Stimulated activated CD8-positive, alpha-beta memory T cell treated with anti-CD3 and anti-CD28 coated beads, Interleukin-4, amount 100 ng/mL, for 4 hours (primary cell): ENCODE measurements at places on chromosomes 1 and 21.

DNA sequence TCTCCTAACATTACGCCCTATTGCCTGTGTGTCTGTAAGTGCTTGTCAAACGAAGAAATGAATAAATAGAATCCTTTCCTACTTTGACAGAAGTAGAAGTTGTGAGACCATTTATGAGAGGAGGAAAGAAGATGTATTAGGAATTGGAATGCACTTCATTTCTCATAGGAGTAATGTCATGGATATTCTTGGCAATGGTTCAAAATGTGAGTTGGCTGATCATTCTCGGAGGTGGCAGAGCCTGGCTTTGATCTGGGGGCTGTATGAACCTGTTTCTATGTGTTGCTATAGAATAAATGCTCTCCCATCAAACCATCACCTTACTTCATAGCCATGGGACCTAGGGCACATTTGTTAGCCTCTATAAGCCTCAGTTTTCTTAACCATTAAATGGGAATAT lies 10.1 kb upstream of the SERBP1 start:
- DNase-seq: no peak

DNA sequence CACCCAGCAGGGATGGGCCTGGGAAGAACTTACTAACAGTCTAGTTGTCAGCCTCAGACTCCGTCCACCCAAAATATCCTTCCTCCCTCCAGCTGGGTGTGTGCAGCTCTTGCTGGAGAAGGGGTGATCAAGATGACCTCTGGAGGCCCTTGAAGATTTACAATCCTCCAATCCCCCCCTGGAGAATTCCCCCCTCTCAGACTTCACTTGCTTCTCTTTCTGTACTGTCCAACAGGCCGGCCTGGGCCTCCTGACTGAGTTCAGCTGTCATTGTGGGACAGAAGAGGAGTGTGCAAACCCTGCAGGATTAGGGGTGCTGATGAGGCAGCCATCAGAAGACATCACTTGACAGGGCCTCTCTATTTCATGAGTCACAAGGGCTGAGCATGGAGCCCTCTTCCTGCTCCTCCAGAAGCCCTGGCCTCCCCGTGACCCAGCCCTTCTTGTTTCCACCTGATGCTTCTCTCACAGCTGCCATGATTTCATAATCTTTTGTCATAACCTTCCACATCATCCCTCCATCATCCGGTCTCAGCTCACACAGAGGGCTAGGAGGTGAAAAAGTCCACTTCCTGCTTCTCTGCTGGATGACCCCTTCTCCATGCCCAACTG lies 17.5 kb upstream of the IGFN1 start:
- no peak for DNase-seq

DNA sequence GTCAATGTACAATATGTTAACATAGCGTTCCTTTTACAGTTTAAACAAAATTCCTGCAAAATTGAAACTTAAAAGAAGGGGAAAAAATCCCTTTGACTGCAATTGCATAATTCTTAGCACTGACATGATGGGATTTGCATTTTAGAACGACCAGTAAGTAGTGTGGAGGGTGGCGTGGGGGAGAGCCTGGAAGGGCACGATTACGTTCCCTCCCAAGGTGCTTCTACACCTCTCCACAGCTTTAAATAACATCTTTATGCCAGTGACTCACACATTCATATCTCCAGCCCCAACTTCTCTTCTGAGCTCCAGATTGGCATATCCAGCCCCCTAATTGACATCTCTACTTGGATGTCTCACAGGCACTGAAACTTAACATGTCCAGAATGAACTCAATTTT lies 64.3 kb downstream of the OLFML3 start:
- no peak for DNase-seq

GRCh38 chr1:10793129-10793651 lies 3.3 kb downstream of the CASZ1 start:
- no peak for DNase-seq

DNA sequence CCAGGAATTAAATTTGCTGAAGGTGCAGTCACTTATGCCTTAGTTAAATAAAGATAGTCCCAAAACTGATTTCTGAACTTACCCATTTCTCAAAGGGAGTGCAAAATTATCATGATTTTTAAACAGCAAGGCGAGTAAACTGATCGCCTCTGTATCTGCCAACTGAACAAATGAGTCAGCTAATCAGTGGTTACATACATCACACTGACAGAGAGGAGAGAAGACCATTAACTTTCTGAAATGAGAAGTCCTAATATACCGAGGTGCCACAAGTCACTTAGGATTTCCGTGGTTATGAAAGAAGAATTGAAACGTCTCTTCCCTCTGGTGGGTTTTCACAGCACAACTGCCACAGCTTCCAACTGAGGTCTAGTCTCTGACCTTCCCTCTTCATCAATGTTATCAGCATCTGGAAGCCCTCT lies 400.7 kb downstream of the SMYD3 start:
- no peak for DNase-seq

GRCh38 chr1:35553851-35554250 lies 3.4 kb downstream of the KIAA0319L start:
- no peak for DNase-seq

GRCh38 chr1:153688276-153688675 lies 9.8 kb downstream of the NPR1 start:
- no peak for DNase-seq

DNA sequence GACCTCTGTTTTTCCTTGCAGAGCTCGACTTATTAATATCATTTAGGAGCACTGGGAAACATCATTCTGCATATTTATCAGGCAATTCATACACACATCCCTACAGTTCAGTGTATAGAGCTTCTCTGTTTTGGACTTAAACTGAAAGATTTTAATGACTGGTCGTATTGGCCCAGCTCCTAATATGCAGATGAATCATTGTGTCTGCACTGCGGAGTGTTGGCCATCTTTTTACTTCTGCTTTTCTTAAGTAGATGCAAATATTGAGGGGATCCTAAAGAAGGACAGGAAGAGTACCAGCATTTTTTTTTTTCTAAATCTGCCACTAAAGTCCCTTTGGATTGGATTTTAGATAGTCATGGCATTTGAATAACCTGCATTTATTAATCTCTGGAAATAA lies 154.8 kb downstream of the BACH1 start:
- DNase-seq: no peak

DNA sequence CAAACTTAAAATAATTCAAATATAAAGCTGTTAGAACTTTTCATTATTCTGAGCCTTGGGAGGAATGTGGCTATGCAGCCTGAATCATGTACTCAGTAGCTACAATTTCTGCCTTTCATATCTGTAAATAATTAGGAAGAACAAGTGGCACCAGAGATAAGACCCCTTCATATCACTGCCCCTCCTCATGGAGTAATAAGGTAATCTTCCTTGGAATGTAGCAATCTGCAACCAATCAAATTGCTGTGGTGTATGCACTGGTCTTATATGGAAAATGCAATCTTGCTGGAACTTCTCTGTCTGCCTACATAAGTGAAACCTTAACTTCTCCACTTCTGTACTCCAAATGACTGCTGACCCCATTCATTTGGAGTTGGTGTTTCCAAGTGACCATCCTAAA lies 104.4 kb upstream of the VANGL1 start:
- no peak for DNase-seq

GRCh38 chr1:13600762-13601453 lies 17.3 kb downstream of the PDPN start:
- DNase-seq: no peak

GRCh38 chr1:55155522-55155921 lies 59.6 kb downstream of the USP24 start:
- DNase-seq: no peak

GRCh38 chr1:30741239-30741894 lies 16.2 kb downstream of the LAPTM5 start:
- DNase-seq: no peak

DNA sequence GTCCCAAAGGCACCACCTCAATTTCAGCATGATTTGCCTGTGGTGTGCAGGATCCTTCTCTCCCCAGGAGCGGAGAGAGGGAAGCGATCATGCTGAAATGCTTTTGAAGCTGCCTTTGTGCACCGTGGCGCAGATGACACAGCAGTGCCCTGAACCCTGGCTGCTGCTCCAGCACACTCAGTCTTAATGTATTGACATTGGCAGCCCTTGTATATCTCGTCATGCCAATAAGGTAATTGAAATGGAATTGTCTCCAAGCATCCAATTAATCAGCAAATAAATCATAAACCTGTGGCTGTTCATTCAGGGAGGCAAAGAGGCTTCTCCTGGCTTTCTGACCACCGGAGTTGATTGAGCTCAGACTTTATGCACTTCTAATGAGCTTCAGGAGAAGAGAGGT lies 139.8 kb downstream of the KAZN start:
- DNase-seq: no peak

- DNase-seq: no peak
Observed at GRCh38 chr1:15122331-15122730, 31.2 kb upstream of the TMEM51 start.

DNA sequence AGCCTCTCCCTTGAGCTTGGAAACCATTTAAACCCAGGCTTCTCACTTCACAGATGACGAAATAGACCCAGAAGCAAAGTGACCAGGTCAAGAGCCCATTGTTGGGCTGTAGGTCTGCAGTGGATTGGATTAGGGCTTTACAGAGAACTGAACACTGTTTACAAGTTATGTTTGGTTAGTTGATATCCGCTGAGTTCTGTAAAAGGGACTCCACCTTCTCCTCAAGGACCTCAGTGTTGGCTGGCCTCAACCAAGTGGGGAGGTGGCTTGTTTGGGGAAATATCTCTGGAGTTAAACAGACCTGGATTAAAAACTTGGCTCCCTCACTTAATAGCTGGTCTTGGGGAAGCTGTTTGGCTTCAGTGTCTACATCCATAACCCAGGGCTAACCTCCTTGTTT lies 88.1 kb downstream of the UCK2 start:
- no peak for DNase-seq

GRCh38 chr21:17667256-17667655 lies 54.6 kb upstream of the BTG3 start:
- no peak for DNase-seq

GRCh38 chr1:233144434-233144833 lies 151.1 kb downstream of the PCNX2 start:
- DNase-seq: no peak

- no peak for DNase-seq
Observed at GRCh38 chr21:43681650-43682049, 22.3 kb downstream of the RRP1B start.

GRCh38 chr1:171570295-171570694 lies 51.7 kb upstream of the MYOCOS start:
- DNase-seq: no peak

GRCh38 chr1:111719135-111719534 lies 20.1 kb downstream of the INKA2 start:
- no peak for DNase-seq

- no peak for DNase-seq
Observed at GRCh38 chr1:182617014-182617429, 12.8 kb upstream of the RGS16 start.

DNA sequence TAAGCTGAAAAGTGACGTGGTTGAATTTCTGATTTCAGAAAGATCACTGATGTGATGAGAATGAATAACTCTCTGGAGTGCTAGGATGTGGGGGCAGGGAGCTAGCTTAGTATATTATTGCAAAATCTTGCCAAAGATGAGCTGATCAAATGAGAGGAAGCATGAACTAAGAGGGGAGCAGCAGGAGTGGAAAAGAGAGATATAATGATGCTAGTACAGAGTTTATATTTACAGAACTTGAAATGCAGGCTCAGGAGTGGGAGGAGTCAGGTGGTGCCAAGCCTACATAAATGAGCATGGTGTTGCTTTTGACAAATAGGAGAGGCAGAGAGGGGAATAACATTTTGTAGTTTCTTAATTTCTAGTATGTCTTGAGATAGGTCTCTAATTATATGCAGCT lies 38.1 kb upstream of the NBL1 start:
- no peak for DNase-seq

- DNase-seq: peak; percentile 13
Observed at GRCh38 chr1:66981679-66982078, 56.9 kb downstream of the MIER1 start.

- no peak for DNase-seq
Observed at GRCh38 chr1:114803001-114803400, 22.5 kb upstream of the SIKE1 start.

DNA sequence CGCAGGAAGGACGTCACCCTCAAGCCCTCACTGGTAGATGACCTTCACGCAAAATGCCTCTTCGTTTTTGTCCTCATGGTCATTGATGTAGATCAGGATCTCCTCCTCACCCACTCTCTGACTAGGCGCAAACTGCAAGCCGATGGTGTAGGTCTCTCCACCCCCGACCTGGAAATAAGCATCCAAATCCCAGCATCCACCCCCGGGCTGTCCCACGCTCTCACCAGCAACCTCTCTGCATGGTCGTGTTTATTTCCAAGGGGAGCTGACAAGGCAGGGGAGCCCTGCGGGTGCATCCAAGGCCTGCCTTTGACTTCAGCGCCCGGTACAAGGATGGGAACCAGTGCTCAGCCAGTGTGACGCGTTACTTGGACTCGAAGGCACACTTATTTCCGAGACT lies 129.0 kb downstream of the NPHP4 start:
- DNase-seq: no peak

DNA sequence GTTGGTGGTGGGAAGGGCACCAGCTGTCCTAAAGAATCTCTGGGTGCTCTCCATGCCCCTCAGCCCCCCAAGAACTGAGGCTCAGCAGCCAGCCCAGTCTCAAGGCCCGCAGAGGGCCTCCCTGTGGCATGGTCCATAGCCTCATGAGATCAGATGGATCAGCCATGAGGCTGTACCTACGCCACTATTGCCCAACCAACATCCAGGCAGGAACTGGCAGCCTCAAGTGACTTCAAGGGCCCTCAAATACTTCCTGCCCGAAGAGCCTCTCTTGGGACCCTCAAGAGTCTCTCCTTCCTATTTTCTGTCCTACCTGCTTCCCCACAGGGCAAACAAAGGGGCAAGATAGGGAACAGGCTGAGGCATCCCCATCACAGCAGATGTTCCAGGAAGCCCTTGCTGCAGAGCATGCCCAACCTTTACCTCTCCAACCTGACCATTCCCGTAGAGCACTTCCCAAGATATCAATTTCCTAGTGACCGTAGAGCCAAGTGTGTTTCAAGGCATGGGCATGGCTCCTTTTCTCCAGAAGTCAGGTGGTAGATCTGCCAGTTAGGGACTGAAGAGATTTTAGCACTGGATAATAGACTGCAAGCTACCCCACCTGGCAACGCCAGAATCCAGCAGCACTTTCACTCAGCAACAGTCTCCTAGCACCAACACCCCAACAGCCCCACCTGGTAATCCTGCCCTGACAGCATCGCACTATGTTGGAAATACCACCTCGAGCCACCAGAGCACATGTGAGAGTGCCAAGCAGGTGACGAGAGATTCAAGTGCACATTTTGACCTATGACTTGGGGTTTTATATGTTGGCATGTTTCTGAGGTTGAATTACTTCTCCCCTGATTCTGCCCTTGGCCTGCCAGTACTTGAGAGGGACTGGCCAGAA lies 13.7 kb upstream of the MFSD2A start:
- no peak for DNase-seq

GRCh38 chr1:21342961-21343838 lies 52.9 kb upstream of the ECE1 start:
- DNase-seq: no peak
